Activated naive CD8-positive, alpha-beta T cell treated with anti-CD3 and anti-CD28 coated beads for 36 hours (primary cell): ENCODE measurements at places on chromosomes 3 and 15. TPM values are rescaled to one million over a fixed set of nuclear protein-coding genes. Genes with fewer than 3 reads are reported as not detected.

Gene MKRN3
- 1.0 TPM for total RNA-seq

GRCh38 chr15:79863886-79864285 lies 32.9 kb downstream of the MTHFS start:
- peaks cover 13% of the 10 kb centered on the region for H3K4me1 ChIP-seq
- no peak overlapping the region for H3K27ac ChIP-seq
- H3K36me3 ChIP-seq: peaks cover 39% of the 10 kb centered on the region
- no peak for DNase-seq
- H3K4me3 ChIP-seq: no peak overlapping the region

DNA sequence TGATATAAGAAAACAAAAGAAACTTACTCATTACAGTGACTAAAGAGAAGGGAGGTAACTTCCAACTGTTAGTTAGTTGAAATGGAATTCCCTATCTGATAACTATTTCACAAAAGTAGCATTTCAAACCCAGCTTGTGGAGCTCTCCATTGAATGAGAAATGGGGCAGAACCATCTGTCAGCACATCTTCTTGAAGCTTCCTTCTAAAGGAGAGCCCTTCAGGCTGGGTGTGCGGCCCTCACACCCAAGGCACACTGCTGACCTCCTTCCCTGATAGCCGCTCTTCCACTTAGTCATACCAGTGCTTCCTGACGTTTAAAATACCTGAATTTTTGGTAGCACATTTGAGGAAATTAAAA lies 28.1 kb upstream of the VEPH1 start:
- DNase-seq: no peak
- no peak overlapping the region for H3K27ac ChIP-seq
- no peaks in the 10 kb centered on the region for H3K4me1 ChIP-seq
- H3K4me3 ChIP-seq: no peak overlapping the region
- no peaks in the 10 kb centered on the region for H3K36me3 ChIP-seq

DNA sequence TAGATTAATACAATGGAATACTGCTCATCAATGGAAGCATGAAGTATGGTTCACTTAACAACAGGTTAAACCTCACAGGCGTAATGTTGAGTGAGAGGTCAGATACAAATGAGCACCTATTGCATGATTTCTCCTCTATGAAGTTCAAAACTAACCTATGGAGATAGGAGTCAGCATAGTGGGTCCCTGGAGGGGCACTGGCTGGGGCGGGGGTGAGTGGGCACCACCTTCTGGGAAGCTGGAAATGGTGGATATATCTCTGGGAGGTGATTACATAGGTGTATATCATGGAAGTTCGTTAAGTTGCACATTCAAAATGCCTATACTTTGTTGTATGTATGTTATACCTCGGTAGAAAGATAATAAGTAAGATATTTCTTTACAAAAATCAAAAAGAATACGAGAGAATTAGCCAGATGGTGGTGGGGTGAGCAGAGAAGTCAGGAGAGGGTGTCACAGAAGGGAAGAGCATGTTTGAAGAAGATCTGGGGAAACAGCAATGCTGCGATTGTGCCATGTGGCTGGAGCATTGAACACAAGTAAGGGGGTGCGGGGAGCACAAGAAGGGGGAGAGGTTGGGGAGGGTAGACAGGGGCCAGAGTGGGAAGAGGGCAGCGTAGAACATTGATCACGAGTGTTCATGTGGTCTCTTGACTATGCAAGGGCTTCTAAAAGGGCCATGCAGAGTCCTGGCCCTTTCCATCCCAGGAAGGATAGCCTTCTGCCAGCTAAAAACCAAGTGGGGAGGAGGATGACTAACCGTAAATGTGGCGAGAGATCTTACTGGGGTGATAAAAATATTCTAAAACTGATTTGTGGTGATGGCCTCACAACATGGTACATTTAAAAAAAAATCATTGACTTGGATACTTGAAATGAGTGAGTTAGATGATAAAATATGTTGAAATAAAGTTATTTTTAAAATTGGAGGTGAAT lies 30.2 kb downstream of the ITGA11 start:
- no peaks in the 10 kb centered on the region for H3K36me3 ChIP-seq
- no peak overlapping the region for H3K4me3 ChIP-seq
- H3K27ac ChIP-seq: no peak overlapping the region
- no peaks in the 10 kb centered on the region for H3K27me3 ChIP-seq

Gene POMGNT2
- 12.1 TPM for total RNA-seq

Gene RPP25
- total RNA-seq: 10.0 TPM
